ENCODE measurements at places on chromosomes 6 and 20.

DNA sequence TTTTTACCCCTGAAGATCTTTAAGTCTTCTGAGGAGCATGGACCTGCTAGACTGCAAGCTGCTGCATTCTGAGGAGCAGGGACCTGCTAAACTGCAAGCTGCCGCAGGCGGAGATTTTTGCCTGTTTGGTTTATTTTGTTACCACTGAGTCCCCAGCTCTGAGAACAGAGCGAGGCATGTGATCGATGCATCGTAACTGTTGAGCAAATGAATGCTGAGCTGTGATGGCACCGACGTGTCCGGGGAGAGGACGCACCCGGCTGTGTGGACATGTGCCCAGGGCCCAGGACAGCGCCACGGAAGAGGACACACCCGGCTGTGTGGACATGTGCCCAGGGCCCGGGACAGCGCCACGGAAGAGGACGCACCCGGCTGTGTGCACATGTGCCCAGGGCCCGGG is 24.2 kb downstream of the DNAJC5 start:
- no peak overlapping the region for H3K4me3 ChIP-seq
- peaks cover 14% of the 10 kb centered on the region for H3K4me1 ChIP-seq
- no peak overlapping the region for H3K27ac ChIP-seq

DNA sequence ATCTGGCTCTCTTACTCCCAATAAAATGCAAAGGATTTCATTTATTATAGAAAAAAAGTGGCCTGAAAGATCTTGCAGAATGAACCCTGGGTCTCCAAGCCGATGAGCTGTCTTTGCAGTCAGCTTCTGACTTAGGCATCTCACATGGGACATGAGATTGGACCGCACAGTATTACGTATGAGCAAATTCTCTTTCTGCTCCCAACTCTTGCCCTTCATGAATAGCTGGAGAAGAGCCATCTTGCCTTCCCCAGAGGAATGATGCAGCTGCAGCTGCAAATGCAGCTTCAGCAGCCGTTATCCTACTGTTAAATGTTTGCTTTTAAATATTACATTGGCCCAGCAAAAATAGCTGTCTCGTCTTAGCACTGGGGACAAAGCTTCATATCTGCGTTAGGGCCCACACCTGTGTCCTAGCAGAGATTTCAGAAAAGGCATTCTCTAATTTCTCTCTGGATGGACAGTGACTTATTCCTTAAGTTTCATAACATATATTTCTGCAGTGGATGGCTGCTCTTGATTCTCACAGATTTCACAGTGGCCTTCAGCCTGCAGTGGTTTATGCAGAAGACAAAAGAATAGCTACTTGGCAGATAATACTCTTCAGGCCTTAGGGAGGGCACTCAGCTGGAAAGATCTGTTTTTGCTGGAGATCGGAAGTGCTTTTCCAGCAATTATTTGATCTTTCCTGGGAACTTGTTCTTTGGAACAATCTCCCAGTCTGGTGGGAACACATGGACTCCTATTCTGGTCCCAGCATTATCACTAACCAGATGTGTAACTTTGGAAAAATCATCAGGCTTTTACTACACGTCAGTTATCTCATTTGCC is 129.2 kb downstream of the FYN start:
- peaks cover 4% of the 10 kb centered on the region for H3K36me3 ChIP-seq
- H3K4me3 ChIP-seq = no peak overlapping the region
- no peak for DNase-seq
- no peaks in the 10 kb centered on the region for H3K27me3 ChIP-seq
- peaks cover 32% of the 10 kb centered on the region for H3K4me1 ChIP-seq
- H3K27ac ChIP-seq = no peak overlapping the region

DNA sequence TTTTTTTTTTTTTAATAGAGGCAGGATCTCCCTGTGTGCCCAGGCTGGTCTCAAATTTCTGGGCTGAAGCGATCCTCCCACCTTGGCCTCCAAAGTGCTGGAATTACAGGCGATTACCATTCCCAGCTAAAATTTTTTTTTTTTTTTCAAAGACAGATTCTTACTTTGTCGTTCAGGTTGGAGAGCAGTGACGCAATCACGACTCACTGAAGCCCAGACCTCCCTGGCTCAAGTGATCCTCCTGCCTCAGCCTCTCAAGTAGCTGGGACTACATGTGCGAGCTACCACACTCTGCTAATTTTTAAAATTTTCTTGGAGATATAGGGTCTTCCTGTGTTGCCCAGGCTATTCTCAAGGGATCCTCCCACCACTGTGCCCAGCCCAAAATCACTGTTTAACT is 58.0 kb upstream of the MYO6 start:
- no peak for DNase-seq
- no peaks in the 10 kb centered on the region for H3K27me3 ChIP-seq
- no peaks in the 10 kb centered on the region for H3K4me1 ChIP-seq
- H3K36me3 ChIP-seq = peaks cover 29% of the 10 kb centered on the region

- H3K36me3 ChIP-seq = no peaks in the 10 kb centered on the region
- H3K27ac ChIP-seq = no peak overlapping the region
- no peak for DNase-seq
- H3K4me3 ChIP-seq = no peak overlapping the region
Observed at GRCh38 chr6:102204351-102204750, 810.8 kb downstream of the GRIK2 start.

GRCh38 chr6:116018976-116019375 is 41.7 kb downstream of the FRK start:
- peaks cover 28% of the 10 kb centered on the region for H3K4me1 ChIP-seq
- peak overlapping the region; percentile 77 for H3K27ac ChIP-seq
- peaks cover 2% of the 10 kb centered on the region for H3K36me3 ChIP-seq
- H3K27me3 ChIP-seq = no peaks in the 10 kb centered on the region
- no peak overlapping the region for H3K4me3 ChIP-seq

DNA sequence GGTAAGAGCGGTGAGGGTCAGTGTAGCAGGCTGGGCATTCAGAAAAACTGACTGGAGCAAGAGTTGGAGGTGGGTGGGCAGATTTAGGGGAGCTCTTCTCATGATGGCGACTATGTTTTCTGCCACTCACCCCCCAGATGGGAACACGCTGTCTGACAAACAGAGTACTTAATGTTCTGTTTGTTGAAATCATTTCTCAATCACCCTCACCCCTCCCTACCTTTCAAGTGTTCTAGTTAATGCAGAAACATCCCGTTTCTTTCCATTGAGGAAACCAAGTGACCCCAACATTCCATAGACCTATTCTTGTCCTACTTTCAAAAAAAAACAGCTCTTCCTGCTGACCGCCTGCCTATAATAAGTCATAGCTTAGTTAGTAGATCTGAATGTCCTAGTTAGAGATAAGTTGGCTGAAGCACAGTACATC is 132.5 kb upstream of the NEDD9 start:
- peak overlapping the region; percentile 77 for H3K27ac ChIP-seq
- peaks cover 54% of the 10 kb centered on the region for H3K4me1 ChIP-seq
- H3K4me3 ChIP-seq = no peak overlapping the region
- H3K27me3 ChIP-seq = no peaks in the 10 kb centered on the region

DNA sequence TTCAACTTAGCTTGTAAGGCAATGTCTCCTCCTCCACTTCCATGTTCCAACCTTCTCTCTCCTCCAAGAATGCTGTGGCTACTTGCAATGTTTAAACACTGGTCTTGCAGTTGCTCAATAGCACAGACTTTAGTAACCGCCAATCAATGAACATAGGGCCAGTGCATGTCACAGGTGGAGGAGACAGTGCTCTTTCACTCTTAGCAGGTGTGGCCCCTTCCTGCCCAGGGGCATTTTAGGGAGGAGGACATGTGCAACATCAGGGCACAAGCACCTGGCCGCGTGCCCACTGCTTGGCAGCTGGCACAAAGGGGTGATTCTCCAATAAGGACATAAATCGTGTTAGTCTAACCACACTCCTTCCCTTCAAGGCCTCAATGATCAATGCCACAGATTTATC is 41.3 kb downstream of the ADGRF1 start:
- no peak overlapping the region for H3K4me3 ChIP-seq
- no peaks in the 10 kb centered on the region for H3K36me3 ChIP-seq
- H3K27me3 ChIP-seq = peaks cover 5% of the 10 kb centered on the region
- DNase-seq = no peak

DNA sequence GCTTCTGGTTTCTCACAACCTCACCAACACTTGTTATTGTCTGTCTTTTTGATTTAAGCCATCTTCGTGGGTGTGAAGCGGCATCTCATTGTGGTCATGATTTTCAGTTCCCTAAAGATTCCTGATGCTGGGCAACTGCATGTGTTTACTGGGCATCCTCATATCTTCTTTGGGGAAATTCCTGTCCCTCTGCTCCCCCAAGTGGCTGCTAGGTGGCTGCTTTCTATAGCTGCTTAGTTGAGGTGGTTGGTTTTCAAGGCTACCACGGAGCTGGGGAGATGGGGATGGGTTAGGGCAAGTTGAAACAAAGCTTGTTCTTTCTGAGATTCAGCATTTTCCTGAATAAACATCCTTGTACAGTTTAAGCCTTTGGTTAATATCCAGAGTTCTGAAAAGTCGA is 403.9 kb upstream of the SULF2 start:
- no peak for DNase-seq
- H3K4me3 ChIP-seq = no peak overlapping the region
- no peaks in the 10 kb centered on the region for H3K4me1 ChIP-seq
- H3K27me3 ChIP-seq = peaks cover 8% of the 10 kb centered on the region

- H3K4me3 ChIP-seq = peak overlapping the region; percentile 68
- no peaks in the 10 kb centered on the region for H3K36me3 ChIP-seq
- H3K27me3 ChIP-seq = no peaks in the 10 kb centered on the region
- no peak for DNase-seq
Observed at GRCh38 chr6:71496018-71496721, 207.6 kb downstream of the OGFRL1 start.

DNA sequence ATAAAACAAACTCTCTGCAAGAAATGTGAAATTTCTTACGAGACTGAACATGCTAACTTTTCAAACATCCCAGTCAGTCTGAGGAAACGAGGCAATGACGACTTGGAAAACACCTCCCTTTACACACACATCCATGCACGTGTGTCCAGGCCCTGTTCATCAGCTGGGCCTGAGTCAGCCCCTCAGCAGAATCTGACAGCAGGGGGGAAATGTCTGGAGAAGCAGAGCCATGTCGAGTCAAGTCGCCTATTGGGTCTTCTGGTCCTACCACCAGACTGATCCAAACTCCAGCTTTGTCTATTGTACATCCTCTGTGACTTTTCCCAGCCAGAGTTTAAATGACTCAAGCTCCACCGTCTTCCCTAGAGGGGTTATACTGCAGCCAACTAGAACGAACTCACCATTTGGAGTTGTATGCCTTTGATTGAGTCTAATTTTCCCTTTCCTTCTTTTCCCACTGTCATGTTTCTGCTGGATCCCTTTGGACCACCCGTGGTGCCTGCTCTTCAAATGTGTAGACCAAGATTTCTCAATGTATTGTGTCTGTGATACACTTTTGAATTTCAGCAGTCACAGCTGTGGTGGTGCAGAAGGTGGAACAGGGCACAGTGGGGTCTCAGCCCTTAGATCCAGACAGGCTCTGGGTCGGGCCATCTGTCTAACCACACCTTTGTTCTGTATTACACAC is 254.0 kb downstream of the CDC5L start:
- H3K36me3 ChIP-seq = no peaks in the 10 kb centered on the region
- peaks cover 7% of the 10 kb centered on the region for H3K27me3 ChIP-seq
- no peaks in the 10 kb centered on the region for H3K4me1 ChIP-seq
- H3K27ac ChIP-seq = no peak overlapping the region
- no peak for DNase-seq

DNA sequence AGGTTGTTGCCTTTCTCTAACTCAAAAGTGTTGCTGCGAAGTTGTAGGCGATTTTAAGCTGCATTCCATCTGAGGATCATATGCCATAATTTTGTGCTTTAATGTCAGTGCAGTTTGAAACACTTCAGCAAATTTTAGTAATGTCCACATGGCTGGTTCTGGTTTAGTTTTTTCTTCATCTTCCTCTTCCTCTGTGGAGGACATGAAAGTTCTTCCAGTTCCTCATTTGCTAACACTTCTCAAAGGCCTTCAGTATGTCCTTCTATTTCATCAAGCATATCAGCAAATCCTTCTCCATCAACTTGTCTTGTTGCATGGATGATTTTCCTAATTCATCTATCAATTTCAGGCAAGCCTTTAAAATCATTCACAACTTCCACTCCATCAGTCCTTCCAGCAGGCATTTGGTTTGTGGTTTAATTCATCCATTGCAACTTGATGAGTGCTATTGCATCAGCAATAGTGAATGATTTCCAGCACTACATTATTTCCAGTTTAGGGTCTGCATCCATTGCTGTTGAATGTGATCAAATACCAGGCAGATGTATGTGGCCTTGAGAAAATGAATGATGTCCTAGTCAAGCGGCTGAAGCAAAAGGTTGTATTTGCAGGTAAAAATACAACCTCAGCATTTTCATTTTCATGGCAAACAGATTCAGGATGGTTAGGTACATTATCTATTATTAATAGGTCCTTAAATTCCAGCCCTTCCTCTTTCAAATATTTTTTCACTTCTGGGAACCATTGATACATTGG is 20.2 kb downstream of the SHLD1 start:
- DNase-seq = no peak
- peaks cover 44% of the 10 kb centered on the region for H3K4me1 ChIP-seq
- peak overlapping the region; percentile 88 for H3K27ac ChIP-seq
- peaks cover 31% of the 10 kb centered on the region for H3K36me3 ChIP-seq

- peaks cover 7% of the 10 kb centered on the region for H3K36me3 ChIP-seq
- no peak for DNase-seq
- H3K27me3 ChIP-seq = no peaks in the 10 kb centered on the region
Observed at GRCh38 chr20:32056708-32057483, 4.9 kb downstream of the HCK start.

DNA sequence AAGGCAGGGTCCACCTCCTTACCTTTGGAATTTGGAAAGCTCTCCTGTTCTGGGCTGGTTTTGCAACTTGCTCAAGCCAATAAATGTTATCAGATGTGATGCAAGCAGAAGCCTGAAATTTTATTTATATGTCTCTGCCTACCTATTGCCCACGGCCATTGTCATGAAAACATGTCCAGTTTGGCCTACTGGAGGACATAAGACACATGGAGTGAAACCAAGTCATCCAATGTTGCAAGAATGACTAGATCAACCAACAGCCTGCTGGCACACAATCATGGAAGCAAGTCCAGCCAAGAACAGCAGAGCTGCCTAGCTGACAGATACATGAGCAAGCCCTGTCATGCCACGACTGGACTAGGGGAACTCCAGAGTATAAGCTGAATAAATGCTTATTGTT is 56.7 kb upstream of the IRAK1BP1 start:
- DNase-seq = no peak
- H3K27me3 ChIP-seq = peaks cover 11% of the 10 kb centered on the region
- peaks cover 2% of the 10 kb centered on the region for H3K36me3 ChIP-seq
- no peak overlapping the region for H3K4me3 ChIP-seq
- H3K27ac ChIP-seq = no peak overlapping the region

GRCh38 chr6:20362623-20363022 is 39.1 kb upstream of the E2F3 start:
- peaks cover 8% of the 10 kb centered on the region for H3K27me3 ChIP-seq
- no peak overlapping the region for H3K4me3 ChIP-seq
- H3K27ac ChIP-seq = no peak overlapping the region
- H3K4me1 ChIP-seq = peaks cover 9% of the 10 kb centered on the region
- no peaks in the 10 kb centered on the region for H3K36me3 ChIP-seq

DNA sequence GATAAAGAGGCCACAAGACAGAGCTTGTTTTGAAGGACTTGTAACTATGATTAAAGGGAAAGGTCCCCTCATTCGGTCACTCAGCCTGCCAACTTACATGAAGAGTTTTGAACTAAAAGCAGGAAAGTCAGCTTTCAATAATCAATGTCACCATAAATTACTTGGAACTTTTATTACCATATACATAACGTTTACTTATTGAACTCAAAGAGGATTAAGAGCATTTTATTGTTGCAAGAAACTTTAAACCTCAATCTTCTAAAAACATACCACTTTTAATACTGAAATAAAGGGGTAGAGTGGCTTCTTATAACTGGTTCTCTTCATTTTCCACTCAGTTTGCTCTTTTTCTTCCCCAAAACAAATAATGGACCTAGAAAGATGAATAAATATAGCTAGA is 65.1 kb downstream of the CNKSR3 start:
- H3K27ac ChIP-seq = no peak overlapping the region
- no peak overlapping the region for H3K4me3 ChIP-seq
- no peak for DNase-seq
- H3K36me3 ChIP-seq = no peaks in the 10 kb centered on the region
